ENCODE measurements at places on chromosomes 5 and 9. TPM values are rescaled to one million over a fixed set of nuclear protein-coding genes. Genes with fewer than 3 reads are reported as not detected.

DNA sequence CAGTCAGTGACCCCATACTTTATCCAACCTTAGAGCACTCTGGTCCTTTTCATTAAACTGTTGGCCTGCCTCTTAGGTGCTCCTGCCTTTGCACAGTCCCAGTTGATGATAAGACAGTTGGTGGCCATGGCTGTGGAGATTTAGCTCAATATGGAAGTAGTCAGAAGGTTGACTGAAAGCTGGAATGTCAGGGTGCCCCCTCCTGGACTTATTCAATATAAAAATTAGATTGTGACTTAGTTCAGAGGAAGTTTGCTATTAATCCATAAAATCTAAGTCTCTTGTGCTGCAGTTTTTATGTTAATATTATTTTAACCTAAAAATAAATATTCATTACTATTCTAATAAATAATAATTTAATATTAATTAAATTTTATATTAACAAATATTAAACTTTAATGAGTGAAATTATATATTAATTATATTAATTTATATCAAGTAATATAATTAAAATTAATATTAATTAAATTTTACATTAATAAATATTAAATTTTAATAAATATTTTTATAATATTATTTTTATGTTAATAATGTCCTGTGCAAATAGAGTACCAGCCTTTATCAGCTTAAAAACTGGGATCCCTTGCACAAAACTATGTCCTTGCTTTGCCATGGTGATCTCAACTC, 77.7 kb upstream of the ADAMTSL1 start:
- H3K4me1 ChIP-seq: no peaks in the 10 kb centered on the region
- H3K27ac ChIP-seq: no peak overlapping the region
- no peaks in the 10 kb centered on the region for H3K27me3 ChIP-seq
- no peak for DNase-seq

DNA sequence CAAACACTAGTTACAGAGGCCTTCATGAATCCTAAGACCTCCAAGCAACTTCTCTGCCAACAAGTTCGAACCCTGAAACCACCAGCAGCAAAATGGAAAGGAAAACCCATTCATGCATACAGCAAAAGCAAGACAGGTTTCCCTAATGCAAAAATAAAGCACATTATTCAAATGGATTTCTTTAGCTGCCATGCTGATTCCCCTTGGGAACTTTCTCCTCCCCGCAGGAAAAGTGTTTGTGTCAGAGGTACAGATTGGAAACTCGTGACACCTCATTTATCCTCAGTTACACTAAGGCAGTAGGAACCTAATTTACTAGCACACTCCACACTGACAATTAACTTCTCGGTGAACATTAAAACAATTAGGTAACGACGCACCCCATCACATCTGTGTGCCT, 63.4 kb downstream of the TLE1 start:
- DNase-seq: no peak
- H3K27me3 ChIP-seq: no peaks in the 10 kb centered on the region
- no peaks in the 10 kb centered on the region for H3K36me3 ChIP-seq
- no peaks in the 10 kb centered on the region for H3K4me1 ChIP-seq
- no peak overlapping the region for H3K4me3 ChIP-seq

DNA sequence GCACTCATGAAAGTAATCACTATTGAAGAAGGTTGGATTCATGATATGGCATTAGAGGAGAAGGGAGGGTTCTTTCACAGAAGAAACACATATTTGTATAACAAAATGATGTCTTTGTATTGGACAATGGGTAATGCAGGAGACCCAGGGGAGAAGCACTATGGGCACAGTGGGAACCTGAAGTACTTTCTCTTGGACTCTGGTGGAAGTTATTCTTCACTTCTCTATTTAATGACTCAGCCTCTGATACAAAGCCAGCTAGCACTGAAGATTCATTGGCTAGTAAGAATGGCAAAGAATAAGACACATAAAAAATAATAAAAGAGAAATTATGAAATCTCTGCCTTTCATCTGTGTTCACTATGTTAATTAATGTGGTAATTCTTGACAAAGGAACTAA, 149.9 kb upstream of the PRR16 start:
- DNase-seq: no peak
- H3K27me3 ChIP-seq: no peaks in the 10 kb centered on the region
- H3K27ac ChIP-seq: no peak overlapping the region
- H3K36me3 ChIP-seq: no peaks in the 10 kb centered on the region
- H3K4me3 ChIP-seq: no peak overlapping the region

- peak overlapping the region; percentile 48 for H3K4me3 ChIP-seq
- DNase-seq: no peak
- H3K36me3 ChIP-seq: peaks cover 37% of the 10 kb centered on the region
- no peaks in the 10 kb centered on the region for H3K27me3 ChIP-seq
- no peak overlapping the region for H3K27ac ChIP-seq
Observed at GRCh38 chr9:128689293-128689774, 312 bp downstream of the SET start.

DNA sequence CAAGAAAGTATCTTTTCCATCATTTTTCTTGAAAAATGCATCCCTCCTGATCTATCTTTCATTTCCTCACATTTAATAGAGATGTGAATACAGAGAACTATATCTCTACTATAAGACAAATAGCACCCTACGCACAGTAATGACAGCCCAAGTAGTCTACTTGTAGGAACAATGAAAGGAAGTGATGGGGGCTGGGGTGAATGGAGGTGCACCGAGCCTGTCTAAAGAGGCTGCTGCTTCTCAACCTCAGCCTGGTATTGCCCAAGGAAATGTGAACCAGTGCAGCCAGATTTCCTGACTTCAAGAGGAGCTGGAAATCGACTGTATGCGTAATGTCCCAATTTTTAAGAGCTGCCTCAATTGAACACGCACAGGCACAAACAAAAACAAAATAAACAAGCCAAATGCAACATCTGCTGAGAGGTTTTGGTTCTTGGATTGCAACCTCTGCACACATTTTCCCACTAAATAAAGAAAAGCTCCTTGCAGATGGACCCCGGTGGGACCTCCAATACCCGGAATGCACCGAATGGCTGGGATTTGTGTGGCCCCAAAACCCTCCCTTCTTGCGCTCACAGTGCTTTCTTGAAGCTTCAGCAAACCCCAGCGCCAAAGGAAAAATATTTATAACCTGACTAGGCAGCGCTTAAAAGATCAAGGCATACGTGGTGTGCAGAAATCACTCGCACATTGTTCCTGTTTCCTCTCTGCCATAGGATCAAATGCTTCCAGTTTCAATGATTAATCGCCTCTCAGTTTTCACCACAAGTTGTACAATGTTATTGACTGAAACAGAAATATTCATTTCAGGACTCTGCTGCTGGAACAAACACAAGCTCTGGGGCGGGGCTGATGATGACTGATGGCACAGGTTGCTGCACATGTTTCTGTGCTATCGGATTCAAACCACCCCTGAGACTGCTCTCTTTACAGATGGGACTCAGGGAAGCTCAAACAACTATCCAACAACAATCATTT, 68.3 kb downstream of the KCNIP1 start:
- H3K27me3 ChIP-seq: peaks cover 32% of the 10 kb centered on the region
- no peaks in the 10 kb centered on the region for H3K36me3 ChIP-seq
- no peak overlapping the region for H3K27ac ChIP-seq
- H3K4me3 ChIP-seq: no peak overlapping the region

- no peaks in the 10 kb centered on the region for H3K4me1 ChIP-seq
- DNase-seq: no peak
Observed at GRCh38 chr5:122362361-122362760, 50.3 kb downstream of the SNCAIP start.

DNA sequence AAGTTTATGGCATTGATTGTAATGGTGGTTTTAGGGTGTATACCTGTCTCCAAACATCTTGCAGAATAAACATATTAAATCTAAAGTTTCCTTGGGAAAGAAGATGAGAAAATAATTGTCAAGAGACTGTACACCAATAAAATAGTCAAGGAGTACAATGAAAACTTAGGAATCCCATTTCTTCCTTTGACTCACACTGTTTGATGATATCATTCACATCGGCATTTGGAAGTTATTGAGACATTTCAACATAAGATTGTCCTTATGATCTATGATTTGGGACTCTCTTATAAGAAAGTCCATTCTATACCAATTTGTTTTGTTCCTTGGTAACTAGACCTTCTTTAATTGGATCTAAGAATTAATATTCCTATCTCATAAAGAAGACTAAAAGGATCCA, 482.7 kb downstream of the RAB3C start:
- H3K4me3 ChIP-seq: no peak overlapping the region
- no peaks in the 10 kb centered on the region for H3K27me3 ChIP-seq
- no peaks in the 10 kb centered on the region for H3K36me3 ChIP-seq
- H3K27ac ChIP-seq: no peak overlapping the region
- H3K4me1 ChIP-seq: no peaks in the 10 kb centered on the region

The IFNA13 gene
- not detected for total RNA-seq

The SLC31A2 gene
- total RNA-seq: 5.3 TPM

The PWWP2A gene
- total RNA-seq: 22.6 TPM

The PAX5 gene
- 0.39 TPM for total RNA-seq

All from Panc1 (cell line).